ENCODE measurements at places on chromosomes 5 and 9.

DNA sequence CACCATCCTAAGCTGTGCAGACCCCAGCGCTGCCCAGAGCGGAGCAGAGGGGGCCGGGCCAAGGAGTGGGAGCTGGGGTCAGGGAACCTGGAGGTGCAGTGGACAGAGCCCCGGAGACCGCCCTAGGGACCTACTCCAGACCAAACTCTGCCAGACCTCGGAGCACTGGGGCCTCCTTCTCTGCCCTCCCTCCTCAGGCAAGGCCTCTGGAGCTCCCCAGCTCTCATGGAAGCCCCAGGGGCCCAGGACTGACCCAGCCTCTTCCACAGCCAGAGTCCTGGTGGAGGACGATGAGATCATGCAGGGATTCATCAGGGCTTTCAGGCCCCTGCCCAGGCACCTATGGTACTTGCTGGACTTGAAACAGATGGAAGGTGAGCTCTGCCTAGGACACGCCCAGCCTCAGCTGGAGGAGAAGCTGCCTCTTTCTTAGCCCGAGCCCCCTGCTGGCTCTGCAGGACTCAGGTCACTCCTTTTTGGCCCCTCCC, 3.6 kb downstream of the PAEP start:
- DNase-seq: no peak

DNA sequence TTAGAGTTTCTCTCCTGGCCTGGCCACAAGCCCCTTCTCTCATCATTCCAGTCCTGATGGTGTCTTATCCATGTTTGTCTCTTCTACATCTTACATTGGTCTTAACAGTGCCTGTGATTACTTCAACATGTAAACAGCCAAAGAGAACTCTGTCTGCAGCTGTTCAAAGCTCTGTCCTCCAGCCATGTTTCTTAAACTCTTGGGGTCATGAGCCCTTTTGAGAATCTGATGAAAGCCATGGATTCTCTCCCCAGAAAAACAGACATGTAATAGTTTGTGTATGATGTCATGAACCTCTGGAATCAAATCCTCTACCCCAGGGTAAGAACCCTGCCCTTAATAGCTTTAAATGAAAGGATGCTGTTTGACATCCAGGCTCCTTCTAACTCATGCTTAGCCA, 30.1 kb downstream of the MAMDC2 start:
- no peak for DNase-seq

DNA sequence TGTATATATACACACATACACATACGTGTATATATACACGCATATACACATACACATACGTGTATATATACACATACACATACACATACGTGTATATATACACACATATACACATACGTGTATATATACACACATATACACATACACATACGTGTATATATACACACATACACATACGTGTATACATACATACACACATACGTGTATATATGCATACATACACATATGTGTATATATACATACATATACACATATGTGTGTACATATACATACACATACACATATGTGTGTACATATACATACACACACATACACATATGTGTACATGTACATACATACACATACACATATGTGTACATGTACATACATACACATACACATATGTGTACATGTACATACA, 82.6 kb downstream of the SYK start:
- DNase-seq: no peak

DNA sequence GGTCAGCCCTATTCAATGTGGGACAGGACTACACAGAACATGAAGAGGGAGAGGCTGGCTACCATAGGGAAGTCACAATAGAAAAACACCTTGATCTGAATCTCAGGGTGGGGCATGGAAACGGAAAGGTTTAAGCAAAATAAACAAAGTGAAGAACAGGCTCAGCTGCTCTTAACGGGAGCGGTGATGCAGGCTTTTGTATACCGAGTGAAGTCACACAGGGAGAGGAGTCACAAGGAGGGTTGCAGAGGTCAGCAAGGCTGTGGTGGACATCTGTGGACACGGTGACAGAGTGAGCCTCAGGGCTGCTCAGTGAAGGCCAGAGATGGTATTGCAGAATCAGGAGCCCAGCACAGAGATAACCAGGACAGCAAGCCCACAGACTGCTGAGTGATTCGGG, 30.6 kb upstream of the SEMA4D start:
- DNase-seq: no peak

GRCh38 chr5:14019768-14020290, 75.3 kb upstream of the DNAH5 start:
- no peak for DNase-seq

DNA sequence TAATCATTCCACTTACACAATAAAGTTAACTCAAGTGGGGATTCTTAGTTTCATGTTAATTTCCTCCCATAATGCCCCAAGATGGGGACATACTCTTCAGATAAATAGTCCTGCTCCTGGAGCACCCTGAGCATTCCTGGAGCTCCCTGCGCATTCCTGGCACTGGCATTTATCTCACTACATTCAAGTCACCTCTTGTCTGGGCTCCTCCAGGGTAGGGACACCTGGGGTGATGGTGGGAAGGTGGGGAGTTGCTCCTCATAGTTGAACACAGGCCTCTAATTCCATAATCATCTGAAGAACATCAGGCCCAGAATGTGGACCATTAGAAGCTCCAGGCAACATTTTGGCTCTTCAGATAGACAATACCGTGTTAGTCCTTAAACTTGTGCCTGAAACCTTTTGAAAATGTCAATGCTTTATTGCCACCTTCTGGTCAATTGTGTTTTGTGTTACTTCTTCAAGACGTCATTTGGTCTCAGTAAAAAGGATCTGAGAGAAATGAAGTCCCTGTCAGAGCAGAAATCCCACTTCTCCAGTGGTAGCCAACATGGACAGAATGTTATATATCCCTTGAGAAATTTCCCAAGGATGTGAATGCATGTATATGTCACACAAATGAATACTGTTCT, 14.2 kb upstream of the AGGF1 start:
- DNase-seq: no peak

- no peak for DNase-seq
Measured at GRCh38 chr5:24642022-24642421, 2.8 kb downstream of the CDH10 start.

Measured in effector memory CD4-positive, alpha-beta T cell (primary cell).